Left ventricle myocardium inferior (tissue), 1 donor: ENCODE measurements at places on chromosomes 1 and 21. TPM values are rescaled to one million over a fixed set of nuclear protein-coding genes. Genes with fewer than 3 reads are reported as not detected.

Gene EFCAB7
- 8.9 TPM for total RNA-seq

Gene CAPN8
- not detected for total RNA-seq

Gene GCSAML
- total RNA-seq = 0.19 TPM

Gene TENT5C
- total RNA-seq = 14.9 TPM

Gene C1QB
- 96.2 TPM for total RNA-seq

Gene ALPL
- total RNA-seq = 10.2 TPM

Gene GPR61
- total RNA-seq = 0.08 TPM

Gene AMPD1
- total RNA-seq = not detected

Gene OR2T29
- not detected for total RNA-seq

Gene GNPAT
- 56.7 TPM for total RNA-seq

Gene MTARC2
- total RNA-seq = 22.6 TPM

Gene DLGAP3
- total RNA-seq = 0.05 TPM

Gene TCHH
- total RNA-seq = not detected

Gene SLAMF9
- total RNA-seq = not detected

Gene NUP133
- total RNA-seq = 31.3 TPM

Gene PADI2
- 0.49 TPM for total RNA-seq

Gene CD5L
- 0.52 TPM for total RNA-seq

Gene MTX1
- total RNA-seq = 18.0 TPM

Gene SNX7
- 15.8 TPM for total RNA-seq

Gene ELAVL4
- not detected for total RNA-seq

Gene TMPRSS3
- not detected for total RNA-seq

Gene HEYL
- total RNA-seq = 21.2 TPM

Gene SEC16B
- total RNA-seq = 1.9 TPM

Gene TNFRSF25
- total RNA-seq = 12.6 TPM

Gene TSPAN2
- total RNA-seq = 5.3 TPM

Gene AKIRIN1
- 61.5 TPM for total RNA-seq

Gene WLS
- 113 TPM for total RNA-seq

Gene PLEKHO1
- total RNA-seq = 49.4 TPM

Gene BCAN
- total RNA-seq = 0.05 TPM

Gene RGS4
- total RNA-seq = 3.2 TPM

Gene ARTN
- total RNA-seq = 0.14 TPM

Gene KRTAP21-2
- not detected for total RNA-seq
